Activated CD8-positive, alpha-beta memory T cell treated with anti-CD3 and anti-CD28 coated beads for 1 hour (primary cell): ENCODE measurements at places on chromosomes 12 and 14.

DNA sequence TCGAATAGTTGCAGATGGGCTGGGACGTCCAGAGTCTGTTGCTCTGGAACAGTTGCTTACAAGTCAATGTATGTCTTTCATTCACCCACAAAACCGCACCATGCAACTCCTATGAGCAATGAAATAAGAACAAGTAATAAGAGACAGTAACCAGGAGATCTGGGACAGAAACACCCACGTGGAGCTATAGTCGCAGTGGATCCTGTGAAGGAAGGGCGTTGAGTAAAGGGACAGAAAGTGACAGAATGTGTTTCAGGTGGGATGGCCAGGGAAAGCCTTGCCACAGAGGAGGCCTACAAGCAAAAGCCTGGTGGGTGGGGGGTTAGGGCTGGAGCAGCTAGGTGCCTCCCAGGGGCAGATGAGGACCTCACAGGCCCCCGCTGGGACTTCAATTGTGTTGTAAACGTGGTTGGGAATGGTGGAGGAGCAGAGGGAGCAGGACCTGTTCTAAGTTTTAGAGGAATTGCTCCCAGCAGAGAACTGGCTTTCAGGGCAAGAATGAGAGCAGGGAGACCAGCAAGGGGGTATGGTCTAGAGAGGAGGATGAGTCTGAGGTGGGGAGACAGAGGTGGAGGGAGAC is 86.7 kb upstream of the FZD10 start:
- DNase-seq: no peak

DNA sequence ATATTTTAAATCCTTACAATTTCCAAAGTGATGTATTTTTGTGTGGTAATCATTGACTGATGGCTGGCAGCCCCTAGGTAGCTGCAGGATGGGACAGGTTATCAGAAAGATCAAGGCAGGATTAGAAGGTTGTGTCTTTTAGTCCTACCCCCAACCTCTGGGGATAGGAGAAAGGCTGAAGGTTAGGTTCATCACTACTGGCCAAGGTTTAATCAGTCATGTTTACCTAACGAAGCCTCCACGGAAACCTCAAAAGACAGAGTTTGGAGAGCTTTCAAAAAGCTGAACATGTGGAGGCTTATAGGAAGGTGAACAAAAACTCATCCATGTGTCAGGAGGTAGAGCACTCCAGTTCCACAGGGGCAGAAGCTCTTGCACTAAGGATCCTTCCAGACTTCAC is 77.5 kb upstream of the CD163 start:
- no peak for DNase-seq

DNA sequence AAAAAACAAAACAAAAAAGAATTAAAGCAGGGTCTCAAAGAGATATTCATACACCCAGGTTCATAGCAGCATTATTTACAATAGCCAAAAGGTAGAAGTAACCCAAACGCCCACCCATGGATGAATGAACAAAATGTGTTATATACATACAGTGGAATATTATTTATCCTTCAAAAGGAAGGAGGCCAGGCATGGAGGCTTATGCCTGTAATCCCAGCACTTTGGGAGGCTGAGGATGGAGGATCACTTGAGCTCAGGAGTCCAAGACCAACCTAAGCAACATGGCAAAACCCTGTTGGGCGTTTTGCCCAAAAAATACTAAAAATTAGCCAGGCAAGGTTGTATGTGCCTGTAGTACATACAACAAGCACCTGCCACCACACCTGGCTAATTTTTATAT is 4.6 kb downstream of the METTL3 start:
- DNase-seq: no peak

- DNase-seq: no peak
These were observed 70.5 kb downstream of the TMEM260 start for GRCh38 chr14:56650048-56650447.

DNA sequence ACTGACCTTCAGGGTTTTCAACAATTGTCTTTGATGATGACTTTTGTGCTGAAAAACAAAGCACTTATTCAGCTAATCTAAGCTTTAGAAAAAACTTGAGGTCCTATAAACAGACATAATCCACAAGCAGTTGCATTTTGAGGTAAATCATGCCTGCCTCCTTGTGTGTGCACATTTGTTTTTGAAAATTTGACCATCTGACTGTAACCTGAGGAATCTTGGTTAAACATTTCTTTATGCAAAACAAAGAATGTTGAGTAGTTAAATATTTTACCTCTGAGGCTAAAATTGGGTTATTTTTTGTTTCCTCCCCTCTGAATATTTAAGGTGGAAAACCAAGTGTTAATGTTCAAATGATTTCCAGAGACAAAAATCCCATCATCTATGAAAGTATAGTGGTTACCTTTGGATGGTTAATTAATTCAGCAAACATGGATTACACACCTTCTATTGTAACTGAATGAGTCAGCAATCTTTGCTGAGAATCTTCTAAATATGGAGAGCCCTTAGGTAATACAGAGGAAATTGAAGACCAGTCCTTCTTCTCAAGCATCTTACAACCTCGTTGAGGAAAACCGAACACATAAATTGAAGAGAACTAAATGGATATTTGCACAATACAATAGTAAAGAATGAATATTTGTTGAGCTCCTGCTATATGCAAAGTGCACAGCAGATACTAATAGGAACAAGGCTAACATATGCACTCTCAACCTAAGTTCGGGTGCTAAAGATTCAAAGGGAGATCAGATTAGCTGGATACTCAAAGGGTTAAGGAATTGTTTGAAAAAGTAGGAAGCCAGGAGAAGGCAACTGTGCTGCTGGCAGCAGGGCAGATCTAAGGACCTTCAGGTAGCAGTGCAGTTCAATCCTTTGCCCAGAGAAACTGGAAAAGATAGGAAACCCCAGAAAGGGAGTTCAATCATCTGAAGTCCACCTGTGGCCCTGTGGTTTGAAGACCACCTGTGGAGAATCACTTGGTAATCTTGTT is 115.2 kb downstream of the BMP4 start:
- no peak for DNase-seq

GRCh38 chr12:52398176-52398575 is 8.0 kb downstream of the KRT82 start:
- no peak for DNase-seq
